Renal pelvis (tissue), 12 donors: ENCODE measurements at places on chromosomes 16 and 17. TPM values are rescaled to one million over a fixed set of nuclear protein-coding genes. Genes with fewer than 3 reads are reported as not detected.

DNA sequence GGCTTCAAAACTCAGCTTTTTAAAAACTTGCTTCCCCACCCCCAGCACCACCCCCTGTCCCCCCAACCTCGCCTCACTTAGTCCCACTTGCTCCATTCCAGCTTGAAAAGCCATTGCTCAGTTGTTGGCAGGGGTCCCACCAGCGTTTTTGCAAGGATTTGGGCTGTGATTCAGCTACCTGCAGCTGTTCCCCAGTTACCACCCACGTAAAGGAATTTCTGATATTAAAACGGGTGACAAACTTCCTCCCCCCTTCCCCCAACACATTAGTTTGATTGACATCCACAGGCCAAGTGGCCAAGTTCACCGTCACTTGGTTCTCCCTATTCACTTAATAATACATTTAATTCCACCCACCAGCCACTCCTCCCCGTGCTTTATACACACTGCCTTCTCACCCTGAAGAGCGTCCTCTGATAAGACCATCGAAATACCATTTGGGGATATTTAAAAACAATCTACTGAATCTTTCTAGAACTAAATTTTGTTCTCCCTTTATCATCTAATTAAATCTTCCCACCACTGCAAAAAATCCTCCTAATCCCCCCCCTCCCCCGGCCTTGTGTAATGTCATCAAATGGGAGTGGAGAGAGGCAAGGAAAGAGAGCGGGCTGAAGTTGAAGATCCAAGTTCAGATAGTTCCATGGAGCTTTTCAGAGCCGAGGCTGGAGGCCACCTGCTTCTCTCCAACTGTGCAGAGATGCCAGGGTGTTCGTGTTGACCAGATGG lies 55.1 kb downstream of the SOX9 start:
- DNase-seq, result no peak

DNA sequence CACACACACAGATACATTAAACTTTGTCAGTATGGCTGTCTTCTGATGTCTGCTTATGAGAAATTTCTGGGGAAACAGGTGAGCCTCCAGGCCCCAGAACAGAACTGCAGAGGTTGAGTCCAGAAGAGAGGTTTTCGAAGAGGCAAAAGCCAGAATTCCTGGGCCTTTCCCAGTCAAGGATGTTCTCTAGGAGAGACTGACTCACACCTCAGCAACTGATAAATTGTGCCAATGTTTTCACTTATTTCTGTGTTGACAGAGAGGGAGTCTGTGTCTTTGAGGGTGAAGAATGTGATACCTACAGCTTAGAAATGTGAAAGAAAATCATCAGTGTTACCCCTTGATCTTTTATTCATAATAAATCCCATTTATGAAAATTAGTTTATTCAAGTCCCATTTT lies 30.3 kb downstream of the LDHD start:
- no peak for DNase-seq

- peak; percentile 76 for DNase-seq
These were observed 122.4 kb upstream of the NLRP1 start for GRCh38 chr17:5706577-5707210.

- DNase-seq, result peak; percentile 51
These were observed 44.9 kb upstream of the DNAJA2 start for GRCh38 chr16:47018223-47018891.

GRCh38 chr16:77977339-77977738 lies 45.0 kb upstream of the CLEC3A start:
- no peak for DNase-seq

- DNase-seq, result no peak
These were observed 204.3 kb downstream of the RAB11FIP4 start for GRCh38 chr17:31595666-31596381.

DNA sequence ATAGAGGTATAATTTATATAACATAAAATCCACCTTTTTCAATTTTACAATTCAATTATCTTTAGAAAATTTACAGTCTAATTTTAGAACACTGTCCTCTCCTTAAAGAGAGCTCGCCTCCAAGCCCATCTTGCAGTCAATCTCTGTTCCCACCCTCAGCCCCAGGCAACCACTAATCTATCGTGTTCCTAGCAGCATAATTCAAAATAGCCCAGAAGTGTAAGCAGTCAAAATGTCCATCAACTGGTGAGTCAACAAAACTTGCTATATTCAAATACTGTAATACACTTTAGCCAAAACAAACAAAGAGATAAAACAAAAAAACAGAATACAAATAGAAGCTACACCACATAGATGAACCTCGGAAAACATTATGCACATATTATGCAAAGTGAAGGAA lies 1006.8 kb upstream of the EEF2KMT start:
- no peak for DNase-seq

- no peak for DNase-seq
These were observed at the start of gene TMEM204 for GRCh38 chr16:1533443-1533951. Gene TMEM204, plus strand, starts transcription at chr16:1533666. Its CDS starts 610 bp downstream, at chr16:1534276.

DNA sequence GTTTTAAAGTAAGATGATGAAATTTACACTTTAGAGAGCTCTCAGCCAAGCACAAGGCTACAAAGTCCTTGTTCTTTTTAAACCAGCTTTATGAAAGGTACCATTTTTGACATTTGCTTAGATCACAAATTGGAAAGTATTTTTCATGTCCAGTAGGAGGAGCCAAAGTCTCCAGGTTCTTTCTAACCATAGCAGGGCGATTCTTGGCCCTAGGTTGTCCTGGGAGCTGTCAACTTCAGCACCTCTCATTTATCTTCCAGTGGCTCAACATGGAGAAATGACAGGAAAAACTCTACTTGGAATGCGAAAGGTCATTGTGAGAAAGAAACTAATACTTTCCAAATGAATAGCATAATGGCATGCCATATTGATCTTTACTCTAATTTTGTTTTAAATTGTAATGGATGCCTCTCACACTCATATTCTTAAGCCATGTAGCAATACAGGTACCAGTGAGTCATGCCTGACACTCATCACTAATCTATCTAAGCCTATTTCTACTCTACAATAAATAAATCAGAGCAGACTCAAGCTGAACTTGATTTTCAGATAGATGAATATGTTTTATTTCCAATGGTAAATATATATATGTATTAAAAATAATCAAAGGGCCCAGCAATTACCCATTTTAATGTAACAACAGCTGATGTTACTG lies 919.1 kb upstream of the EEF2KMT start:
- peak; percentile 48 for DNase-seq

- no peak for DNase-seq
These were observed 10.9 kb downstream of the CEP295NL start for GRCh38 chr17:78892062-78892456.

DNA sequence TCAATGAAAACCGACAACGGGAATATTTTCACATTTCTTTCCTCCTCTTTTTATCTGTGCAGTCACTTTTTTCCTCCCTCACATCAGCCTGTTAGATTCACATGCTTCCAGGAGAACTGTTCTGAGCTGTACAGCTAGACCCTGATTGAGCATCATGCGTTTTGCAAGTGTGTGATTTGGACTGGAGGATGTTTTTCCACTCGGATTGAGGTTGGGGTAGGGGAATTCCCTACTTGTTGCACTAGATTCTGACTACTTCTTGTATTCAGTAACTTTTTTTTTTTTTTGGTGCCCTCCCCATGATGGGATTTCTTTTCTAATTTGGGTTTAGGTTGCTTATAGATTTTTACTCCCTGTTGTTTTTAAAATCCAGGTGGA lies 4.8 kb downstream of the MSI2 start:
- DNase-seq, result no peak

- DNase-seq, result no peak
These were observed 13.8 kb downstream of the JUP start for GRCh38 chr17:41772586-41773189.

GRCh38 chr17:37391146-37391545 lies 15.4 kb downstream of the C17orf78 start:
- DNase-seq, result no peak

- DNase-seq, result no peak
These were observed 5.7 kb downstream of the CALB2 start for GRCh38 chr16:71364133-71364681.

GRCh38 chr17:18074566-18075272 lies 13.0 kb upstream of the DRG2 start:
- DNase-seq, result no peak

DNA sequence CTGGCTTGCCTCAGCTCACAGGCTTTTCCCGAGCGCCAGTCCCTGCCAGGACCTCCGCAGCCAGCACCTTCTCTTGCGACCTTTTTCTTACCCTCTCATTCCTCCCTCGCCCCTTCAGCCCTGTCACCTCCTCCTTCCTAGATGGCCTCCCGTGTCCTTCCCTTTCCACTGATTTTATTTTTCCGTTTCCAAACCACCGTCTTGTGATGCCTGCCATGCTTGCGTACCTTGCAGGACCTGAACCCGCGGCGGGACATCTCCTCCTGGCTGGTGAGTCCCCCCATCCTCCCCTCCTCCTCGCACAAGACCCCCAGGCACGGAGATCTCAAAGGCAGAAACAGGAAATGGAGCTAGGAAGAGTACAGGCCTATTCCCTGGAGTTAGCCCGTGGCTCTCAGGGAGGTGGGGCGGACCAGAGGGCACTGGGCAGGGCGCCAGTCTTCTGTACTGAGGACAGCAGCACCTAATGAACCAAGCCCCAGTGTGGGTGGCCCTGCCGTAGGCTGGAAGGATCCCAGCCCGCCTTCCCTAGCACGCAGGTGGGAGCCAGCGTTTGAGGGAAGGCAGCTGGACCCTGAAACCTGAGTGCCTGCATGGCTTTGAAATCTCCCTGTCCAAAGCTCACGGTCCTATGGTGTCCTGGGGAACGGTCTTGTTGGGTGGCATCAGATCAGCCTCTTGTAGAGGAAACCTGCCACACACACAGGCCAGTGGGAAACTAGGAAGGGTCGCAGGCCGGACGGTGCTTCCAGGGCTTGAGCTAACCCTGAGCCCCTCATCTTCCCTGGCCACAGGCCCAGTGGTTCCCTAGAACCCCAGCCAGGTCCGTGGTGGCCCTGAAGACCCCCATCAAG lies 612 bp downstream of the CISD3 start:
- DNase-seq, result no peak

GRCh38 chr17:83014297-83014696 lies 65.1 kb upstream of the METRNL start:
- no peak for DNase-seq

Gene ACADVL
- polyA plus RNA-seq, result 488 TPM

Gene RNF43
- polyA plus RNA-seq, result 10.7 TPM

Gene RPL38
- polyA plus RNA-seq, result 1,105 TPM

Gene MAP3K14
- 7.3 TPM for polyA plus RNA-seq

Gene ADAMTS18
- 9.7 TPM for polyA plus RNA-seq

Gene ABI3
- polyA plus RNA-seq, result 6.1 TPM
